ENCODE measurements at places on chromosomes 13 and 19.

- no peak for DNase-seq
These were observed 5.2 kb downstream of the INSR start for GRCh38 chr19:7288977-7289376.

GRCh38 chr13:107842562-107843180, 372.7 kb downstream of the LIG4 start:
- DNase-seq = peak; percentile 43

- no peak for DNase-seq
These were observed 153.7 kb upstream of the VSTM2B start for GRCh38 chr19:29372091-29372415.

DNA sequence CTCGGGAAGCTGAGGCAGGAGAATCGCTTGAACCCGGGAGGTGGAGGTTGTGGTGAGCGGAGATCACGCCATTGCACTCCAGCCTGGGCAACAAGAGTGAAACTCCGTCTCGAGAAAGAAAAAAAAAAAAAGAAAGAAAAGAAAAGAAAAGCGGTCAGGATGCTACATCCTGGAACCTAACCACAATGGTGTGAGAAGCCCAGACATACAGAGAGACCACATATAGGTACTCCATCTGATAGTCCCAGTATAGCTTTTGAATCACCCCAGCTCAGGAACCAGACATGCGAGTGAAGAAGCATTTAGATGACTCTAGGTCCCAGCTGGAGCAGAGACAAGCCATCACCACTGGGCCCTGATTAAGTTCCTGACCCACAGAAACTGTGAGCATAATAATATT, 3.2 kb downstream of the IFNL1 start:
- DNase-seq = no peak

DNA sequence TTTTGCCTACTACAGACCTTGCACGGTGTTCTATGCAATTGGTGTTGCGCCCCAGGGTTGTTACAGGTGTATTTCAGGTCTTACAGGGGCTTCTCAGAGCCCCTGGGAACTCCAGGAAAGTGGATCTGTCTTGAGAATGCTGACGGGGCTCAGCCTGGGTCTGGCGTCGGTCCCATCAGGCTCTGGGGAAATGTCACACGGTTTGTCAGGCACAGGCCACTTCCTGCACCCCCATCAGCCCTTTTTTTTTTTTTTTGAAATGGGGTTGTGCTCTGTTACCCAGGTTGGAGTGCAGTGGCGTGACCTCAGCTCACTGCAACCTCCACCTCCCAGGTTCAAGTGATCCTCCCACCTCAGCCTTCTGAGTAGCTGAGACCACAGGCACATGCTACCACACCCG, 13.2 kb downstream of the CLEC4G start:
- DNase-seq = no peak

- no peak for DNase-seq
These were observed 245.3 kb upstream of the HTR2A start for GRCh38 chr13:47142105-47142504.

GRCh38 chr19:12946731-12947496, 1.3 kb downstream of the RAD23A start:
- no peak for DNase-seq

DNA sequence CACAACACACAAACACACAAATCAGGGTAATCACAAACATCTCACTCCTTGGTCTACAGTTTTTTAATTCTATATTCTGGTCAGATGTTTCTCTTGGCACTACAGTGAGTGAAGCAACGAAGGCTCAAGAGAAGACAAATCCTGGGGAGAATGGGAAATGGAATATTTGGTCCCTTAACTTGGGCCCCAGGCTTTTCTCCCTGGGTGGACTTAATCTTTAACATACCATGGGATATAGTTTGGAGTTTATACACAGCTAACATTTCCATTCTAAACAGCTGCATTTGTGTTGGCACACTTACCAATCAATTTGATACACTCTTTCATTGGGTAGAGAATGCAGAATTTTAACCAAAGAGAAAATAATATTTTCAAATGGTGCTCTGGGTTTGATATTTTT, 1132.6 kb upstream of the SLC10A2 start:
- no peak for DNase-seq

GRCh38 chr13:110475117-110475516, 86.4 kb downstream of the RAB20 start:
- no peak for DNase-seq

- DNase-seq = no peak
These were observed 24.0 kb upstream of the TBC1D4 start for GRCh38 chr13:75506018-75506417.

GRCh38 chr19:15974856-15975255, 26.0 kb downstream of the OR10H4 start:
- no peak for DNase-seq

GRCh38 chr13:64029343-64030093, 2613.9 kb upstream of the PCDH20 start:
- no peak for DNase-seq

GRCh38 chr13:33272531-33273124, 12.9 kb downstream of the STARD13 start:
- DNase-seq = no peak

DNA sequence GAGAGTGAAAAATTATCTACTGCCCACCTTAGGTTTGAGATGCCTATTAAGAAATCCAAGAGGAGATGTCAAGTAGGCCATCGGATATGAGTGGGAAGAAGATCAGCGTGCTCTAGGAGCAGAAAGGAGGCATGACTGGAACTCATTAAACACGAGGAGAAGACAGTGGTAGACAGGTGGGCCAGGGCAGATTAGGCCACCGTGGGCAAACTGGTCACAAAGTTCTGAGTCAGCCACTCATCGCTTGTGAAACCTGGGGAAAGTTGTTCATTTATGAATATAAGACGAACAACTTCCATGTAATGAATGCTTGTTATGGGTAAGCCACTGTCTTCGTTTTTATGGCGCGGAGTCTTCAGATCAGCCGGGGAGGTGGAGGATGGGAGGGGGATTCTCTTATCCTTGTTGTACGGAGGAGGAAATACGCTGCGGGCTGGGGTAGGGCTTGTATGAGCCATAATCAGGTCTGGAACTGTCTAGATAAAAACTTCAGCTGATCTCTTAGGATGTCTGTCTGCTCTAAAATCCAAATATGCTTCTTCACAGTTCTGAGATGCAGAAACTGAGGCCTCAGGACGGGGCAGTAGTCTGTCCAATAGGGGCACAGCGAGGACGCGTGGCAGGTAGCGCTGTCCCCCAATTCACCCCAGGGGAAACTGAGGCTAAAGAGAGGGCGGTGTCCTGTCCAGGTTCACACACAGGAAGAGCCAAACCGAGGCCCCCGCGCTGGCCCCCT, 1.1 kb upstream of the ZNF444 start:
- DNase-seq = no peak

- DNase-seq = peak; percentile 98
These were observed 32.2 kb downstream of the MYO9B start for GRCh38 chr19:17107546-17108452.

GRCh38 chr19:49855676-49856573, 5.0 kb downstream of the PTOV1 start:
- no peak for DNase-seq

All from A172 (cell line).